Islet precursor cell (in vitro differentiated cells): ENCODE measurements at places on chromosomes 1 and 21.

GRCh38 chr1:184387476-184388318 lies 868 bp downstream of the C1orf21 start:
- DNase-seq: no peak

DNA sequence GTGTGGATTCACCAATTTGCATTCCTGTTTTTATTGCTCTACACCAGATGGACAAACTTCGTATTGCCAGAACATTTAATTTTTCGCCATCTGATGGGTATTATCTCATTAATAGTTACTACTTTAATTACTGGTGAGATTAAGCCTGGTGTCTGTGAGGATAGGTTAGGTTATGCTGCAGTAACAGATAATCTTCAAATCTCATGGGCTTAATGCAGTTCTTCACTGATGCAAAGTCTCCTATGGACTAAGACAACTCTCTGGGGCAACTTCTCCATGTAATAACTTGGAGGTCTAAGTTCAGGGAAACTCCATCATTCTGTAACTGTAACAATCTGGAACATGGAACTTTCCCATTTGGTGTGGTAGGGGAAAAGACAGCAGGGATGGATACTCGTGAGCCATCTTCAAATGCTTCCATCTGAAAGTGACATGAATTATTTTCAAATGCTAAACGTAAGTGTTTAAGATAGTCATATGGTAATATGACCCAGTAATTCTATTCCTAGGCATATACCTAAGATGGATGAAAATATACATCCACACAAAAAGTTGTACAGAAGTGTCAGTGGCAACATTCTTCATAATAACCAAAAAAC lies 111.6 kb downstream of the LEPR start:
- DNase-seq: no peak

DNA sequence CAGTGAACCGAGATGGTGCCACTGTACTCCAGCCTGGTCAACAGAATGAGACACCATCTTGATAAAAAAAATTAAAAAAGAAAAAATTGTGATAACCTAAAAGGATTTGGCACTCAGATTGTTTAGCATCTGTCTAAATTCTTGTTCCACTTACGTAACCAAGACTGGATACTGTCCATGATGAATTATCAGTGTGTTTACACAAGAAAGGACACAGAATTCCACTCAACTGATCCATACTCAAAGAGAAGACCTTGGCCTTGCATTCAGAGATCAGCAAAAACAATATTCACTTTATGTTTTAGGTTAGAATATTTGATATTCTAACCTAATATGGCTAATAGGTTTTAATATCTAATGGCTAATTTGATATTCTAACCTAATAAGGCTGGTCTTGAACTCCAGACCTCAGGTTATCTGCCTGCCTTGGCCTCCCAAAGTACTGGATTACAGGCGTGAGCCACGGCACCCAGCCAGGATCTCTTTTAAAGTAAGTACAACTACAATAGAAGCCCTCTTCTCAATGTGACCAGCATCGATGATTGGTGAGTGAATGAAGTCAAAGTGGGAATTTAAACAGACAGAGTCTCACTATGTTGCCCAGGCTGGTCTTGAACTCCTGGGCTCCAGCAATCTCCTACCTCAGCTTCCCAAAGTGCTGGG lies 43.1 kb upstream of the COX20 start:
- no peak for DNase-seq

DNA sequence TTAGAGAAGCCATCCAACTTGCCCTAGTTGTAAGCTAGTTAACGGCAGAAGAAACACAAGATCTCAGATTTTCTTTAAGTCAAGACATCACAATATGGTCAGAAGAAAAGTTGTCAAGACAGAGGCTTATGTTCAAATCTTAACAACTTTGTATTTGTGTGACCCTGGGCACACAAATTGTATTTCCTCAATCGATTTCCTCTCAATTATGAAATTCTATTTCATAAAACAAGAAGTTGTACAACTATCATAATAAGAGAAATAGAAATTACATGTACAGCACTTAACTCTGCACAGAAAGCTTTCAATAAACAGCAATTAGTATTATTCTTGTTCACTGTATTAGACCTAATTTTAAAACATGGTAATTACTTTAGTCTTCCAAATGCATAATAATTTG lies 62.9 kb upstream of the SDC3 start:
- no peak for DNase-seq

- DNase-seq: no peak
Observed at GRCh38 chr1:112296908-112297307, 99.1 kb upstream of the CTTNBP2NL start.

- DNase-seq: no peak
Observed at GRCh38 chr21:35451276-35451675, 402.2 kb upstream of the RUNX1 start.

DNA sequence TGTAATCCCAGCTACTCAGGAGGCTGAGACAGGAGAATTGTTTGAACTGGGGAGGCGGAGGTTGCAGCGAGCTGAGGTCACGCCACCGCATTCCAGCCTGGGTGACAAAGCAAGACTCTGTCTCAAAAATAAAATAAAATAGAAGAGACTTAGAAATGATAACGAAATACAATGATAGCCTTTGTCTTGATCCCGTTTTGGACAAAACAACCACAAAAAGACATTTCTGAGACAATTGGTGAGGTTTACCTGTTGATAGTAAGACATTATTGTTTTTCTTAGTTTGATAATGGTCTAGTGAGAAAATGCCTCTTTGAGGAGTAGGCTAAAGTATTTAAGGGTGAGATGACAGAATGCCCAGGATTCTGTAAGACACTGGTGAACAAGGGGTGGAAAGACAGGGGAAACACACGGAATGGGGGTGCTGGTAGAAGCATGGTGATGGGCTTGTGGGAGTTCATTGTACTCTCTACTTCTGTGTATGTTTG lies 11.9 kb upstream of the SHE start:
- no peak for DNase-seq

DNA sequence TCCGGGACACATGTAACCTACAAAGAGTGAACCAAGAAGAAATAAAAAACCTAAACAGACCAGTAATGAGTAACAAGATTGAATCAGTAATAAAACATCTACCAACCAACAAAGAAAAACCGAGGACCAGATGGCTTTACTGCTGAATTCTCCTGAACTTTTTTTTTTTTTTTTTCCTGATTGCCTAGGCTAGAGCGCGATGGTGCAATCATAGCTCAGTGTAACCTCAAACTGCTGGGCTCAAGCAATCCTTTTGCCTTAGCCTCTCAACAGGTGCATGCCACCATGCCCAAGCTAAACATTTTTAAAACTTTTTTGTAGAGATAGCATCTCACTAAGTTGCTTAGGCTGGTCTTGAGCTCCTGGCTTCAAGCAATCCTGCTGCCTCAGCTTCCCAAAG lies 11.2 kb upstream of the FGGY start:
- no peak for DNase-seq

GRCh38 chr1:42013881-42014470 lies 95.3 kb upstream of the HIVEP3 start:
- no peak for DNase-seq

- no peak for DNase-seq
Observed at GRCh38 chr1:207838156-207839082, 72.5 kb downstream of the CD34 start.

DNA sequence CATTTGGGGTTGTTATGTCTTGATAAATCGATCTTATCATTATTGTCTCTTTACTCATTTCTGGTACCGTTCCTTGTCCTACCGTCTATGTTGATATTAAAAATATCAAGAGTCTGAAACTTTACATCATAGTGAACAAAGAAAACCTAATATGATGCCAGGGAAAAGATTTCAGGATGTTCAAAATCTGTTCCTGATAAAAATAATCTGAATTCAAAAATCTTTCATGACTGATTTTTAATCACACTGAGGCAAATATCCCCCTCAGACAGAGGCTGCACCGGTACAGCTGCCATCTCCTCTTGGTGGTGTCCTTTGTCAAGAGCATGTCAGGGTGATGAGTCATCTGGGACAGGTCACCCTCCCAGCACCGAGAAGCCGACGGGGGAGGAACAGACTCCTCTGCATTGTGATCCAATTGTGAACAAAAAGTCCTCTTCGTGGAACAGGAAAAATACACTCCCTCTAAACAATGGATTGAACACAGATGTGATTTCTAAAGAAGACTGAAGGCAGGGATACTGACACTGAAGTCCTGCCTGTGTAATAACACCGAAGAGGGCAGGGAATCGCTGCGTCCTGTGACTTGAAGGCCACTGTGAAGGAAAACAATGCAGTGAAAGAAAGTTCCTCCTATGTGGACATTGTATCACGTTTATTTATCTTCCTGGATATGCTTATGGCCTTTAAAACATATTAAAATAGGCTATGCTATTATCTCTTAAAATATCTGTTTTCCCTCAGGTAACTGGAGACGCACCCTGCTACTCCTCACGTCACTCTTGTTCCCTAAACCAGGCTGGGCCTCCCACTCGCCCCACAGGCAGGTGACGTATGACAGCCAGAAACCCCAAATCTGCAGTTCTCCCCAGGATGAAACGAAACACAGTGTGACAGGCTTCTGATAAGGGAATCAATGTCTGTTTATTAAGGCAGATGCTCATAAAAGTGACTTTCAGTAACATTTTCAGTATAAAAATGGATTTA lies 4.3 kb upstream of the SPATC1L start:
- peak; percentile 92 for DNase-seq

DNA sequence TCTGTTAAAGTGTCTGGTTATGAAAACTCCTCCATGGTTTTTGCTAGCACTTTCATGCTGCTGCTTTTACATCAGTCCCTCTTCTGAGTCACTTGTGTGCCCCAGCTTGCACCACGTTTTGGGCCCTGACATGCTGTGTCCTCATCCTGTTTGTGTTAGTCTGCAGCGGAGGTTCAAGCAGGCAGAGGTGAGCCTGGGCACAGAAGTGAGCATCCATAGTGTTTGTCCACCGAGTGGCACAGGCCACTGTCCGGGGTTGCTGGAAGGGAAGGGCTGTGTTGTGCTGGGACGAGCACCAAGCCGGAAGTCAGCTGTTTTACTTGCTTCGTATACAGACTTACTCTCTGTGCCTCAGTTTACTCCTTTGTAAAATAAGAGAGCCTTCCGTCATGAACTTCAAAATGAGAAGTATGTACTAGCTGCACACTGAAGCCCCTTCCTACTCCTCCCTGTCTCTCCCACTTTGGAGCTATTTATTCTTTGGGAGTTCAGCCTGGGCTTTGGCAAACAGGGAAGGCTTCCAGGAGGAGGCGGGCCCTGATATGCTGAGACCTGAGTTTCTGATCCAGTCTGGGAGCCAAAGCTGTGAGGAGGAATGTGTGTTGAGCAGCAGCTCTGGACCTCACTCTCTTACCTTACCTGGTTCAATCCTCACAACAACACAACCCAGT lies 10.7 kb upstream of the LAPTM5 start:
- peak; percentile 28 for DNase-seq

DNA sequence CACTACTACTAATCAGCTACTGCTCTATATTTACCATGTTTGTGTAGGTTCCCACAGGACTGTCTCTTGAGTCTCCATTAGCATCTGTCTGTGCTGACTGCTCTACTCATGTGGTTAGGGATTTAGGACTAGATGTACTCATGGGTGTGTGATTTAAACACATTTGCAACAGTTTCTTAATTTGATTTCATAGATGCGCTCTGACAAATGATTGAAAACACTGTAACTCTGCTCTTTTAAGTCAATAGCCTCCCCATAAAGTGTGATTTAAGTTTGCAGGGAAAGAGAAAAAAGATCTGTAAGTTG lies 809.3 kb downstream of the NCAM2 start:
- DNase-seq: no peak

- DNase-seq: peak; percentile 42
Observed at GRCh38 chr21:45264912-45265515, 22.7 kb downstream of the POFUT2 start.

DNA sequence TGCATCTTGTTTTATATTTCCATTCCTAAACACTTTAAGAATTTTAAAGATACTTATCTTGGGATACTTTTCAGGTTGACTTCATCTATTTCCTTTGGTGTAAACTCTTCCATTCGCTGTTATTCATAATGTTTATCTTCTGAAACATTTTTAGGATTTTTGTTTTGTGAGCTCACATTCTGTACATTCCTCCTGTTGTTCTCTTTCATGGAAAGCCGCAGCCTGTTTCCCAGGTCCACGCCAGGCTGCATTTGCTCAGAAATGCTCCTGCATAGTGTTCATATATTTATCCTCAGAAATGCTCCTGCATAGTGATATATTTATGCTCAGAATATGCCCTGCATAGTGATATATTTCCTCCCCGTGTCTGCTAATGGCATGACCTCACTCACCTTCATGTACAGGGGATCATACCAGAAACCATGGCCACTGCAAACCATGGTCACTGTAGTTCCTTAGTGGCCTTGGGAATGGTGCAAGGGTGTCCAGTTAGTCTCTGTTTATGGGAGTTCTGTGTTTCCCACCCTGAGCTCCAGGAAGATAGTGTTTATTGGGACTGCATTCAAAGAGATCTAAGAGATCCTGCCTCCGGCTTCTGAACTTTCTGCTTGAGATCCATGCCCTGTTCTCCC lies 153.9 kb upstream of the GREM2 start:
- peak; percentile 67 for DNase-seq

- DNase-seq: no peak
Observed at GRCh38 chr1:206575894-206576737, 36.1 kb downstream of the EIF2D start.

DNA sequence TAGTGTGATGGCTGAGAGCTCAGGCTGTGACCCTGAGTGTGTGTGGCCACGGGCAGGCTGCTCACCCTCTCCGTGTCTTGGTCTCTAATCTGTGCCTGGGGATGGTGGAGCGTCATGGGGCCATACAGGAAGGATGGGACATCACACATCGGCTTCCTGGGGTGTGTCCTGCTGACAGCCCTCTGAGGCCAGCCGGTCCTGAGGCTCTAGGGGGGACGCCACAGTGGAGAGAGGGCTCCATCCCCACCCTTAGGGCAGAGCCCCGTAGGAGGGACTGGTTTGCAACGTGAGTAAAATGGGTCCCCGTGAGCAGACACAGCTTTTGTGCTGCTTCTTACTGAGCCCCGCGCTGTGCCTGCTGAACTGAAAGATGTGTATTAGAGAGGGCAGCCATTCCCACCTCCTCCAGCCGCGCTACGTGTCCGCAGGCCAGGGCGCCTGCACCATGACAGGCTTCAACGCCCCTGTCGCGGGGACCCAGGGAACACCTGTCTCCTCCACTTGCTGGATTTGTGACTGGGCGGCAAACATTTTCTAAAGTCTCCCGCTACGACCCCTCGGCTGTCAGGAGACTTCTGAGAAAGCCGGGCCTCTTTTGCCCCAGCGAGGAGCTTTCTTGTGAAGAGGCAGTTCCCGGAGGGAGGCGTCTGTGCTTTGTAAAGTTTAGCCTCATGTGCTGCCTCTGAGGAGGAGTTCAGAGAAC lies 8.1 kb downstream of the COL18A1 start:
- DNase-seq: peak; percentile 50
